ENCODE measurements at places on chromosomes 1 and 21.

GRCh38 chr1:184753117-184753516 is 1.5 kb downstream of the EDEM3 start:
- DNase-seq: no peak

GRCh38 chr21:34061983-34062382 is 11.4 kb upstream of the MRPS6 start:
- no peak for DNase-seq

GRCh38 chr1:84301785-84302385 is 377 bp downstream of the SAMD13 start:
- DNase-seq: no peak

GRCh38 chr1:40954626-40955025 is 24.9 kb upstream of the CTPS1 start:
- no peak for DNase-seq

DNA sequence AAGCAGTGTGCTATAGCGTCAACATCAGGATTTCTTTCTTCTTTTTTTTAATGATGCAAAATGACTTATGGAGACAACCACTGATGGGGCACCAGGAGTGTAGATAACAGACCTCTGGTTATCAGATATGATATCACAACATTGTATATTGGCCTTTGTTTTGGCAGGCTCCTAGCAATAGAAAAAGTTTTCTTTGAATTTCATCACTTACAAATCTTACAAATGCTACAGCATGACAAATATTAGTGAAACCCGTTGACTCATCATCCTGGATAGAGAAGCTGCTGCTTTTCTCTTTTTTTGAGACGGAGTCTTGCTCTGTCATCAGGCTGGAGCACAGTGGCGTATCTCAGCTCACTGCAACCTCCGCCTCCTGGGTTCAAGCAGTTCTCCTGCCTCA is 92.9 kb downstream of the LTN1 start:
- DNase-seq: no peak

DNA sequence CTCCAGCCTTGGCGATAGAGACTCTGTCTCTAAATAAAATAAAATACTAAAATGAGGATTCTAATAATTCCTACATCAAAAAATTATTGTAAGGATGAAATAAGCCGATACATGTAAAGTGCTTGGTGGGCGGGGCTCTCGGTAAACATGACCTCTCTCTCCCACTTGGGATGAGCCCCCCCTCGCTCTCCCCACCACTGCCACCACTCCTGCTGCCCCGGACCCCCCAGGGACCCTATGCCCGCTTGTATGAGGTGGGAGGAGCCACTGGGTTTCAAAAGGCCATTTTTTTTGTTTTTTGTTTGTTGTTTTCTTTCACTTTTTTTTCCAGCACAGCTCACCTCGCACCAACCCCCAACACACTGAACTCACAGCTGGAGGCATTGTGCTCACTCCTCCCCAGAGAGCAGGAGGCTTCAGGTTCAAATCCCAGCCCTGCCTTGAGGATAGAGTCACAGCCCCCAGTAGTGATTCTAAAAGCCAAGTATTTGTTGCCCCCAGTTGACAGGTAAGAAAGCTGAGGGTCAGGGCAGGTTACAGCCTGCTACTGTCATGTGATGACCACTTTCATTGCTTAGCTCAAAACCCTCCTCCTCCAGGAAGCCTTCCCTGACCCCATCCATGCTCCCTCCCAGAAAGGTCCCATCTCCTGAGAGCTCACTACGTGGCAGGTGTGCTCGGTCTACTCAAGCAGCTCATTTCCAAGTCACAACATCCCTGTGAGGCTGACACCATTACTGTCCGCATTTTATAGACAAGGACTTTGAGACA is 4.2 kb downstream of the SDC3 start:
- no peak for DNase-seq

GRCh38 chr1:4494558-4494957 is 159.9 kb upstream of the AJAP1 start:
- DNase-seq: no peak

DNA sequence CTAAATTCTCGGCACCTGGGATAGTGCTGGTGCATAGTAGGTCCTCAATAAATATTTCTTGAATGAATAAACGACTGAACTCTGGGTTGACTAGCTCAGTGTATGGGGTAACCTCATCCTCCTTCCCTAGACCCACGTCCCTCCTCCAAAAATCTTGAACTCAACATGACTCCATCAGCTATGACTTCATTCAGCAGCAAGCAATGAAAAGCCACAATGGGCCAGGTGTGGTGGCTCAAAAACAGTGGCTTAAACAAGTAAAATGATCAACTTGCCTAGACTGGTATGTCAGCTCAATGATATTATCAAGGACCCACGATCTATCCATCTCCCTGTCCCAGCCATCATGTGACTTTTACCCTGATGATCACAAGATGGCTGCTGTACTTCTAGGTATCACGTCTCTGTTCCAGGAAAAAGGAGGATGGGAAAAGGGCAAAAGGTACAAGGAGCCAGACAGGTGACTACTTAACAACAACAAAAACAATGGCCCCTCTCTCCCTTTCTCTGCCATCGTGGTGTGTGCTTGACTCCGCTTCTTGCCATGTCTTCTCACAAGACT is 13.0 kb upstream of the PAQR7 start:
- DNase-seq: no peak

DNA sequence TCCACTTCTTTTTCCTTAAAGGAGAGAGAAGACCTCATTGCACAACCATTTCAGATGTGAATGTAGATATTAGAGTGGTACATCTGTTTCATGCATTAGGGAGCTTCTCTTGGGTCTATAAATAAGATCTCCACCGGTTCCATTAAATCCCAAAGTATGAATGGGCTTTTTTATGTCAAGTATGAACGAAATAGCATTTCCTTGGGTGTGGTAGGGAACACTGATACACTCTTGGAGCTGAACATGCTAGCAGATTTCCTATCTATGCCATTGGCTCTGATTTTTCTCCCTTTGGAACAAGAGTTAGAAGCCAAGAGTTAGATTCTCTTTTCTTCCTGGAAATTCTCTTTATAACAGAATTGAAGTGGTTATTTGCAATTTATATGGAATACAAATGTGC is 245.6 kb upstream of the ADAMTS5 start:
- DNase-seq: no peak

DNA sequence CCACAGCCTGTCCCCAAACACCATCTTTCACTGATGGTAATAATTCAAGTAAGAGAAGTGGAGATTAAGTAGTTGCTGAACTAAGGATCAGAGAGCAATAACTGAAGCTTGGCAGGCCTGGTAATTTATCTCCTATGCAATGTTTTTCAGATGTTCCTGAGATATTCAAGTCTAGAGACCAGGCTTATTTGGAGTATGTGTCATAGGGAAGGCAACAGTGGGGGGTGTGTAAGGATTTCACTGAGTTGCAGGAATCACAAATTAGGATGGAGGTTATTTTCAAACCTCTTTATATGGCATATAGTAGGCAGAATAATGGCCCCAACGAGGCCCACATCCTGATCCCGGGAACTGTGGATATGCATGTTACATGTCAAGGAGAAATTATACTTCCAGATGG is 171.7 kb downstream of the KCNJ6 start:
- no peak for DNase-seq

- no peak for DNase-seq
Measured at GRCh38 chr1:229263254-229263653, 7.7 kb upstream of the RAB4A start.

- no peak for DNase-seq
Measured at GRCh38 chr1:93042187-93043056, 36.7 kb upstream of the MTF2 start.

GRCh38 chr1:204564835-204565234 is 48.6 kb downstream of the MDM4 start:
- DNase-seq: no peak

- DNase-seq: no peak
Measured at GRCh38 chr1:232428036-232428645, 201.8 kb downstream of the SIPA1L2 start.

DNA sequence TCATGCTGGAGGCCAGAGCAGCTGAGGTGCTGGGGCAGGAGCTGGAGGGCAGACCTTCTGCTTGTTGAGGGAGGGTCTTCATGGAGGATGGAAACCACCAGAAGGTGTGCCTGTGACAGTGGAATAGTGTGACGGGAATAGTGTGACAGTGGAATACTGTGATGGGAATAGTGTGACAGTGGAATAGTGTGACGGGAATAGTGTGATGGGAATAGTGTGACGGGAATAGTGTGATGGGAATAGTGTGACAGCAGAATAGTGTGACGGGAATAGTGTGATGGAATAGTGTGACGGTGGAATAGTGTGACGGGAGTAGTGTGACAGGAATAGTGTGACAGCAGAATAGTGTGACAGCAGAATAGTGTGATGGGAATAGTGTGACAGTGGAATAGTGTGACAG is 325.1 kb downstream of the HHAT start:
- DNase-seq: no peak

GRCh38 chr1:110875216-110875731 is 2.3 kb downstream of the CD53 start:
- DNase-seq: no peak

GRCh38 chr1:38481871-38482826 is 377.4 kb downstream of the RRAGC start:
- DNase-seq: no peak

DNA sequence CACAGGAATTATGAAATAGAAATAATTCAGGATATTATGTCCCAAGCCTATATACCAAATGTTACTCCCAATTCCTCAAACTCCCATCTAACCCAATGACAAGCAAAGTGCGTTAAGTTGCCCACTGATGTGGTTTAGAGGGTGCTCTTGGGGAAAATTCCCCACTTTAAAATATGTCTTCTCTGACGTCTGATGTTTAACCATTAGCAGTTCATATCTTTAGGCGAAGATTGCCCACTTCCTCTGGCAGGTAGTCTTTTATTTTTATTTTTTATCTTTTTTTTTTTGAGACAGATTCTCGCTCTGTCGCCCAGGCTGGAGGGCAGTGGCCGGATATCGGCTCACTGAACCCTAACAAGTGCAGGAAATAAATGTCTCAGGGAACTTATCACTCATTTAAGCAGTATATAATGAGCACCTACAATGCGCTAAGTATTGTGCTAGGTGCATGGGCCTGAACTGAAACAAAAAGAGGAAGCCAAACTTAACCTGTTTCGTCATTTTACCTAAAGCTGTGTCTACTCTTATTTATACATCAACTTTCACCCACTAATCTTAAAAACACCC is 1.3 kb upstream of the LYST start:
- DNase-seq: no peak

DNA sequence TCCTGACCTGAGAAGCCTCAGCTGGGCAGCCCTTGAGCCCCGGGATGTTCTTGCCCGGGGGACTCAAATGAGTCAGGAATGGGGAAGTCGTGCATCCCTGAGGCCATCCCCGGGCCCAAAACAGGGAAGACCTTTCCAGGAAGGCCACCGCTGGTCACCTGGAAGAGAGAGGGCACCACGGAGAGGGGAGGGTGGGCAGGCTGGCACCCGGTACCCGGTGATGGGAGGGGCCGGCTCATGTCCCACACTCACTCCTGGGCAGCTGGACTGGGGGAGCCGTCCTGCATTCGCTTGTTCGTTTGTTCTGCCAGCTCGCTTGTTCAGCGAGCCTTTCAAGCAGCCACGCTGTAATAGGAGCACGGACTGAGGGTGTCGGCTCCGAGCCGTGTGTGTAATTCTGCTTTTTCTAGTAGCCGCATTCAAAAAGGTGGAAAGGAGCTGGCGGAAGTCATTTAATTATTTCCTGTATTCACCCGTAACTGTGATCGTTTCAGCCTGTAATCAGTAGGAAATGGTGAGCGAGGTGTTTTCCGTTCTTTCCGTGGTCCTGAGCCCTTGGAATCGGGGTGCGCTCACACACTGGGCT is 48.4 kb upstream of the CCDC27 start:
- no peak for DNase-seq

GRCh38 chr1:80066060-80066459 is 1059.5 kb upstream of the ADGRL4 start:
- DNase-seq: no peak

- DNase-seq: no peak
Measured at GRCh38 chr1:15001317-15001915, 152.1 kb upstream of the TMEM51 start.

DNA sequence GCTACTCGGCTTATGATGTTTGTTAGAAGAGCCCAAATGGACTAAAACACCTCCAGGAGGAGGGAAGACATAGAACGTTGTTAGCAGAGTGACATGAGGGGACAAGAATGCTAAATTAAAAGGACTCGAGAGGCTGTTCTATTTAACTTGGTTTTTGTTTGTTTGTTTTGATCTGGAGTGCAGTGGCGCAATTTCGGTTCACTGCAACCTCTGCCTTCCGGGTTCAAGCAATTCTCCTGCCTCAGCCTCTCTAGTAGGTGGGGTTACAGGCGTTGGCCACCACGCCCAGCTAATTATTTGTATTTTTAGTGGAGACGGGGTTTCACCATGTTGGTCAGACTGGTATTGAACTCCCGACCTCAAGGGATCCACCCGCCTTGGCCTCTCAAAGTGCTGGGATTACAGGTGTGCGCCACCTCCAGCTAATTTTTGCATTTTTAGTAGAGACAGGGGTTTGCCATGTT is 5.1 kb upstream of the HNRNPU start:
- no peak for DNase-seq

GRCh38 chr1:225121095-225121494 is 191.6 kb downstream of the DNAH14 start:
- no peak for DNase-seq

GRCh38 chr1:153544453-153545066 is 1.0 kb downstream of the S100A4 start:
- no peak for DNase-seq

DNA sequence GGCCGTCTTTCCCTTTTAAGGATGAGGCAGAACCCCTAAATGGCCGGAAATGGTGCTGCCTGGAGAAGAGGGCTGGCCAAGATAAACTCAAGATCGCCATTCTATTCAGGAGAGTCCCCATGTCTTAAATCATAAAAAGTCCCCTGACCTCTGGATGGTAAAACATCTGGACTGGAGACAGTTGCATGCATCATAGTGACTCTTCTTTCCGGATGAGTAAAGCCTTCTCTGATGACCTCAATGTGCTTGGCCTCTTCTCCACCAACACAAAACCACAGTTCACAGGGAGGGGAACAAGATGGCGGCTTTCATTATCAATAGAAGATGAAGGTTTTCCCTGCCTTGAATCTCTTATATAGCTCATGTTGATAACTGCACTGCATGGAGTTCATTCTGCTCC is 27.5 kb upstream of the H6PD start:
- no peak for DNase-seq

DNA sequence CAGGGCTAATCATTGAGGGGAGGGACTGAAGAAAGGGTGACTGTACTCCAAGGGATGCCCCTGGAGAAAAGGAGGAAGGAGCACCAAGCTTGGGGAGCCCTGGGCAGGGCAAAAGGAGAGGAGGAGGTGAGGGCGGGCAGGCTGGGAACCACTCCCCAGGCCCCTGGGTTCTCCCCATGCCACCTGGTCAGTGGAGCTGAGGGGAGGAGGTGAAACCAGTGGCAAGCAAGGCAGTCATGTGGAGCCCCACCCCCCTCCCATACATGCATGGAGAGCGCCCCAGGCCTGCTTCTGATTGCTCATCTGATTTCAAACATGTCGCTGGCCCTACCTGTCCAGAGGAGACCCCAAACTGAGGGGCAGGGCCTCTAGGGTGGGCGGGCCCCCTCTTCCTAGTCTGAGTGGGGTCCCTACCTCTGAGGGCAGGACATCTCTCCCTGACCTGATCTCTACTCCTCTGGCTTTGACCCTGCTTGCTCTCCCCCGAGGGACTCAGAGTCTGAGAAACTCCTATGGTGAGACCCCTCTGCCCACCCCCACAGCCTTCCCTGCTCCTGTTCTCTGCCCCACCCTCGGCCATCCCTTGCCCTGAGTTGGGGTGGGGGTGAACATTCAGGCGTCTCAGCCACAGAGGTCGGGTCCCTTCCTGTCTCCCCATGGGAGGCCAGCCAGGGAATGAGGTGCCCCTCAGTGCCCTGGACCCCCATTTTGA is 18.6 kb downstream of the INSRR start:
- DNase-seq: no peak

Data from cortex of kidney (tissue), 1 donor.